ENCODE measurements at places on chromosomes 7 and 10.
A peak's percentile ranks its signal among the peaks of the same experiment; 100 is the strongest.

DNA sequence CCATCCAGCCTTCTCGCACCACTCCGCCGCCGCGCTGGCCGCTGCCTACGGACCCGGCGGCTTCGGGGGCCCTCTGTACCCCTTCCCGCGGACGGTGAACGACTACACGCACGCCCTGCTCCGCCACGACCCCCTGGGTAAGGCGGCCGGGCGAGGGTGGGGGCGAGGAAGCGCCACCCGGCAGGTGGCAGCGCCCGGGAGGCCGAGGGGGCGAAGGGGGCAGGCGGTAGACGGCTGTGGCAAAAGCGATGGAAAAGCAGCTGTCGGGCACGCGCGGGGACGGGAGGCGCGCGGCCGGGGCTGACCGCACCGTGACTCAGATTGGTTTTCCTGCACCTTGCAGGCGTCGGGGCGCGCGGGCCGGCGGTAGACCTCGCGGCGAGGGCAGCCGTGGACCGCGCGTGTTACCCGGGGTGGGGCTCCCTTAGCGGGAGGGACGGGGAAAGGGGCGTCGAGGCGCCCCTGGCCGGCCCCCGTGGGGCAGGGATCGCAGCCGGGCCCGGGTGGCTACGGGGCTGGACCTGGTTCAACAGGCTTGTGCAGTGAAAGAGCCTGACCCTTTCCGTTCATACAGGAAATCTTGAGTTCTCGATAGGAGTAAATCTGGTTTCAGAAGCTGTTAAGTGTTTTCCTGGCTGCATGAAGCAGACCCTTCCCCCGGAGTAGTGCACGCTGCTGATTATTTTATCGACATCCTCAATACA lies 608 bp downstream of the HHEX start:
- DNase-seq = peak; percentile 68
- H3K27me3 ChIP-seq = peaks cover 57% of the 10 kb centered on the region
- peak overlapping the region; percentile 73 for H3K4me3 ChIP-seq
- no peaks in the 10 kb centered on the region for H3K36me3 ChIP-seq
- peak overlapping the region; percentile 95 for H3K27ac ChIP-seq
- peaks cover 10% of the 10 kb centered on the region for H3K4me1 ChIP-seq

GRCh38 chr7:37052705-37053104 lies 328.4 kb upstream of the AOAH start:
- H3K27me3 ChIP-seq = no peaks in the 10 kb centered on the region
- H3K36me3 ChIP-seq = no peaks in the 10 kb centered on the region
- H3K27ac ChIP-seq = no peak overlapping the region

- H3K27ac ChIP-seq = no peak overlapping the region
- no peak overlapping the region for H3K4me3 ChIP-seq
- H3K27me3 ChIP-seq = peaks cover 15% of the 10 kb centered on the region
Measured at GRCh38 chr10:131636841-131637724, 263.7 kb upstream of the PPP2R2D start.

- H3K36me3 ChIP-seq = no peaks in the 10 kb centered on the region
- no peak for DNase-seq
- peaks cover 80% of the 10 kb centered on the region for H3K4me1 ChIP-seq
- H3K4me3 ChIP-seq = peak overlapping the region; percentile 94
Measured at GRCh38 chr10:79349766-79350406, 2.6 kb downstream of the PPIF start.

- no peak overlapping the region for H3K4me3 ChIP-seq
- no peaks in the 10 kb centered on the region for H3K27me3 ChIP-seq
- H3K27ac ChIP-seq = no peak overlapping the region
Measured at GRCh38 chr10:48776528-48776927, 91.9 kb downstream of the WDFY4 start.

Data from heart right ventricle (tissue), 16 donors.